ENCODE measurements at places on chromosomes 4 and X. TPM values are rescaled to one million over a fixed set of nuclear protein-coding genes. Genes with fewer than 3 reads are reported as not detected.

- no peak overlapping the region for H3K4me3 ChIP-seq
- H3K27me3 ChIP-seq = no peaks in the 10 kb centered on the region
- peaks cover 9% of the 10 kb centered on the region for H3K4me1 ChIP-seq
Measured at GRCh38 chr4:150570862-150571261, 11.1 kb upstream of the MAB21L2 start.

DNA sequence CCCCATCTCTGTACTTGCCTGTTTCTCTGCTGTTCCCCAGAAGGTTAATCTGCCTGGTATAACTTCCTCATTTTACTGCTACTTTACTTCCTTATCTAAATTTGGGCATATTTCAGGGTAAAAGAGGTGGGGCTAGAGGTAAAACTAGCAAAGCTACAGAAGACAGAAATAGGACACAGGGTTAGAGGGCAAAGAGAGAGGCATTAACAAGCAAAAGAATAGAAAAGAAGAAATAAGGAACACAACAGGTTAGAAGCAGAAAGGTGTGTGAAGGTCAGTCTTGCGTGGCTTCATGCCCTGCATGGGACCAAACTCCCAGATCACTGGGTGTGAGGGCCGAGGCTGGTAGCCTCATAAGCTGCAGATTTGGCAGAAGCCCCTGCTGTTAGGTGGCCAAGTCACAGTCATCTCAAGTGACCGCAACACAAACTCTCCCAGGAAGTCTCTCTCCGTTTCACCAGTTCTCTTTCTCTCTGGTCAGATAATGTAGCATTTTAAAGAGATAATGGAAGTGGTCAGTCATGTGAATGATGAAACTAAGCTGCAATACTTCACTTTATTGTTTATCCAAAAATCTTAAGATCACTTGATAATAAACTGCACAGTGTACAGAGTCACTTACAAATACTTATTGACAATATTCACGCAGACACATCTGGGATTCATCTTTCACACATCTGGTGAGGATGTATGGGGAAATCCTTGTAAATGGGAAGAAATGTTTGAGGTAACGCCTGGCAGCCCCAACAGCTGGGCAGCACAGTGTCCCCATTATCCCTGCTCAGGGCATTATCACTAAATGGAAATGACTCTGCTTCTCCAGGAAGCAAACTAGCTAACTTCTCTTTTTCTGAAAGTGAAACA lies 16.4 kb downstream of the TMEM154 start:
- no peaks in the 10 kb centered on the region for H3K27me3 ChIP-seq
- H3K4me1 ChIP-seq = peaks cover 31% of the 10 kb centered on the region
- DNase-seq = no peak
- H3K27ac ChIP-seq = no peak overlapping the region

- no peak overlapping the region for H3K4me3 ChIP-seq
- peaks cover 2% of the 10 kb centered on the region for H3K27me3 ChIP-seq
- peaks cover 41% of the 10 kb centered on the region for H3K4me1 ChIP-seq
- peaks cover 17% of the 10 kb centered on the region for H3K36me3 ChIP-seq
Measured at GRCh38 chr4:185215261-185215660, 5.9 kb downstream of the SNX25 start.

GRCh38 chr4:44736900-44737299 lies 10.5 kb upstream of the GNPDA2 start:
- no peak overlapping the region for H3K4me3 ChIP-seq
- no peak overlapping the region for H3K27ac ChIP-seq
- H3K27me3 ChIP-seq = peaks cover 32% of the 10 kb centered on the region
- no peak for DNase-seq
- no peaks in the 10 kb centered on the region for H3K4me1 ChIP-seq

GRCh38 chr4:183721207-183722081 lies 62.4 kb downstream of the TRAPPC11 start:
- H3K4me1 ChIP-seq = peaks cover 12% of the 10 kb centered on the region
- no peak overlapping the region for H3K27ac ChIP-seq
- peaks cover 40% of the 10 kb centered on the region for H3K27me3 ChIP-seq
- DNase-seq = peak; percentile 81
- H3K36me3 ChIP-seq = no peaks in the 10 kb centered on the region

GRCh38 chrX:35289952-35290351 lies 347.4 kb downstream of the FAM47B start:
- no peak overlapping the region for H3K27ac ChIP-seq
- no peak overlapping the region for H3K4me3 ChIP-seq
- no peaks in the 10 kb centered on the region for H3K4me1 ChIP-seq
- no peak for DNase-seq
- no peaks in the 10 kb centered on the region for H3K36me3 ChIP-seq
- no peaks in the 10 kb centered on the region for H3K27me3 ChIP-seq

DNA sequence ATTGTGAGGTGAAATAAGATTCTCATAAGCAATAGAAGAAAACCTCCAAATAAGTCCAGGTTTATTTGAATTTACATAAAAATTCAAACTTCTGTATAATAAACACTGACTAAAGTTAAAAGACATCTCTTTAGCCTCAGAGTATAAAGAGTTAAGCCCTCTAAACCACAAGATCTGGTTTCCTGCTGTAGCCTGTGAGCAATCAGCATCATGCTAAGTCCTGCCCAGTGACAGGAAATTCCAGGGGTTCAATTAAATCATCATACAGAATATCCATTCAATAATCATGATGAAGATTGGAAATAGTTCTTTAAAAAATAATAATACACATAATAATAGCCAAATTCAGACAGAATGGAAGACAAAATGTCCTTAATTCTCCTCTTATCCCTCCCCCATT lies 139.2 kb upstream of the DGKK start:
- peaks cover 2% of the 10 kb centered on the region for H3K27me3 ChIP-seq
- H3K4me3 ChIP-seq = no peak overlapping the region
- DNase-seq = no peak
- no peaks in the 10 kb centered on the region for H3K36me3 ChIP-seq
- no peak overlapping the region for H3K27ac ChIP-seq

DNA sequence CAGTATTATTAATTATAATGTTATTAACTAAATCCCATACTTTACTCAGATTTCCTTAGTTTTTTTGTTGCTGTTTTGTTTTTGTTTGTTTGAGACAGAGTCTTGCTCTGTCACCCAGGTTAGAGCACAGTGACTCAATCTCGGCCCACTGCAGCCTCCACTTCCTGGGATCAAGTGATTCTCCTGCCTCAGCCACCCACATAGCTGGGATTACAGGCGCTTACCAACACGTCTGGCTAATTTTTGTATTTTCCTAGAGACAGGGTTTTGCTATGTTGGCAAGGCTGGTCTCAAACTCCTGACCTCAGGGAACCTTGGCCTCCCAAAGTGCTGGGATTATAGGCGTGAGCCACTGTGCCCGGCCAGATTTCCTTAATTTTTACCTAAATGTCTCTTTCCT lies 72.2 kb downstream of the ANAPC4 start:
- H3K4me1 ChIP-seq = peaks cover 2% of the 10 kb centered on the region
- H3K27ac ChIP-seq = no peak overlapping the region
- DNase-seq = no peak
- no peaks in the 10 kb centered on the region for H3K36me3 ChIP-seq

DNA sequence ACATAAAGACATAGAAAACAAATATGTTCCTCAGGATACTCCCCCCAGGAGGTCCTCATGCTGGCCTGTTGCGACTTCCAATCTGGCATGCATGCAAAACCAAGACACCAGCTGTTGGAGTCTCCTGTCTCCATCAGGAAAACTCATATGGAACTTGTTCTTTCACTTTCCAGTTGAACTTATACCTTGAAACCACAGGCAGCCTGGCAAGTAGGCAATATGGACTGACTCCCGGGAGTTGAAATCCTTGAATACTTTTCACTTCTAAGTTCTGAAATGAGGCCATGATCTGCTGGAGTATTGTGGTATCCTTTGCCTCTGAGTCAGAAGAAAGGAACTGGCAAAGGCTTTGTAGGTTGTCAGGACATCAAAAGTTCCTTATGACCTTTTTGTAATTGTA lies 444.2 kb downstream of the IDS start:
- H3K36me3 ChIP-seq = no peaks in the 10 kb centered on the region
- no peak overlapping the region for H3K4me3 ChIP-seq
- H3K4me1 ChIP-seq = no peaks in the 10 kb centered on the region
- no peak overlapping the region for H3K27ac ChIP-seq

DNA sequence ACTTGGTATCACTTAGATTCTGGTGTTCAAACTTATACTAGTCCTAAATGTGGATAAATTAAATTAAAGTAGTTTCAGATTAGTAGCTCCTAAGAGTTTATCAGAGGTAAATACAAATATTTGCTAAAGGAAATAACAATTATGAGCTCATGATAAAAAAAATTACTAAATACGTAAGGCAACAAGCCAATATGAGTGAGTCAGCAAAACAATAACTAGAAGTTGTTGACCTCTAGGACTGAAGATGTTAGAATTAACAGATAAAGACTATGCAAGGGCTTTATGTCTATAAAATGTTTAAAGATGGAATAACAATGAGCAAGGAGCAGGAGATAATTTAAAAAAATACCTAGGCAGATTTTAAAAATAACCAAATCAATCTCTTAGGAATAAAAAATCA lies 195.8 kb downstream of the CLCN4 start:
- H3K27ac ChIP-seq = no peak overlapping the region
- no peaks in the 10 kb centered on the region for H3K27me3 ChIP-seq
- H3K4me1 ChIP-seq = no peaks in the 10 kb centered on the region
- no peaks in the 10 kb centered on the region for H3K36me3 ChIP-seq

DNA sequence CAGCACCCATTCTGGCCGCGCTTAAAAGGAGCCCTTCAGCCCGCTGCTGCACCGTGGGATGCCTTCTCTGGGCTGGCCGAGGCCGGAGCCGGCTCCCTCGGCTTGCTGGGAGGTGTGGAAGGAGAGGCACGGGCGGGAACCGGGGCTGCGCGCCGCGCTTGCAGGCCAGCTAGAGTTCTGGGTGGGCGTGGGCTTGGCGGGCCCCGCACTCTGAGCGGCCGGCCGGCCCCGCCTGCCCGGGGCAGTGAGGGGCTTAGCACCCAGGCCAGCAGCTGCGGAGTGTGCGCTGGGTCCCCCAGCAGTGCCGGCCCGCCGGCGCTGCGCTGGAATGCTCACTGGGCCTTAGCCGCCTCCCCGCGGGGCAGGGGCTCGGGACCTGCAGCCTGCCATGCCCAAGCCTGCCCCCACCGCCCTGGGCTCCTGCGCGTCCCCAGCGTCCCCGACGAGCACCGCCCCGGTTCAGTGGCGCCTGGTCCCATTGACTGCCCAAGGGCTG lies 111.3 kb downstream of the PCDH18 start:
- no peaks in the 10 kb centered on the region for H3K27me3 ChIP-seq
- H3K27ac ChIP-seq = no peak overlapping the region
- H3K4me3 ChIP-seq = no peak overlapping the region
- no peaks in the 10 kb centered on the region for H3K36me3 ChIP-seq
- no peak for DNase-seq

GRCh38 chrX:133850399-133850798 lies 135.0 kb downstream of the GPC3 start:
- no peaks in the 10 kb centered on the region for H3K4me1 ChIP-seq
- H3K36me3 ChIP-seq = no peaks in the 10 kb centered on the region

GRCh38 chrX:41137589-41137988 lies 52.3 kb downstream of the USP9X start:
- DNase-seq = no peak
- H3K27ac ChIP-seq = no peak overlapping the region
- no peaks in the 10 kb centered on the region for H3K27me3 ChIP-seq
- no peaks in the 10 kb centered on the region for H3K4me1 ChIP-seq
- peaks cover 30% of the 10 kb centered on the region for H3K36me3 ChIP-seq

- H3K27ac ChIP-seq = no peak overlapping the region
- no peak for DNase-seq
- no peaks in the 10 kb centered on the region for H3K36me3 ChIP-seq
- no peak overlapping the region for H3K4me3 ChIP-seq
- H3K4me1 ChIP-seq = no peaks in the 10 kb centered on the region
- no peaks in the 10 kb centered on the region for H3K27me3 ChIP-seq
Measured at GRCh38 chrX:19332983-19333382, 10.7 kb upstream of the PDHA1 start.

DNA sequence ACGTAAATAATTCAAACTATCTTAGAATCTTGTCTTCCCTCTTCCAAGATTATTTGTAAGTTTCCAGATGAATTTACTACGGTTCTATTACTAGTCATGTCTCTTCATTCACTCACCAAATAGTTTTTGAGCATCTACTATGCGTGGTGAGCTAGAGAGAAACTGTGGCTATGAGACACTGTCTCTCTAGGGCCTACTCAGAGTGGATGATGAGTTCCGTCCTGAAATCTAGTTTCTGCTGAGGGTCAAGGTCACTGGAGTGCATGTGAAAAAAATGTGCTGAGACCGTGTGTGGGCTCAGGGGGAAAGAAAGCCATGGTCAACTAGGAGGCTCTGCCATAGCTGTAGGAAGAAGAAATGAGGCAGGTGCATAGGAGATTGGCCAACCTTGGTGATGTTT lies 320.2 kb upstream of the GATB start:
- peaks cover 35% of the 10 kb centered on the region for H3K4me1 ChIP-seq
- peaks cover 9% of the 10 kb centered on the region for H3K36me3 ChIP-seq
- H3K4me3 ChIP-seq = no peak overlapping the region
- H3K27ac ChIP-seq = no peak overlapping the region

DNA sequence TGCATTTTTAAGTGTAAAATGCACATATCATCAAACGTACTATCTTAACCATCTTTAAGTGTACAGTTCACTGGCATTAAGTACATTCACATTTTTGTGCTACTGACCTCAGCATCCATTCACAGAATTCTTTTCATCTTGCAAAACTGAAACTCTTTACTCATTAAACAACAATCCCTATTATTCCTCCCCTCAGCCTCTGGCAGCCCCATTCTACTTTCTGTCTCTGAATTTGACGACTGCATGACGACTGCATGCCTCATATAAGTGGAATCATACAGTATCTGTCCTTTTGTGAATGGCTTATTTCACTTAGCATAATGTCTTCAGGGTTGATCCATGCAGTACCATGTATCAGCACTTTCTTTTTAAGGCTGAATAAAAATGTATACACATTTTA lies 38.7 kb downstream of the CNKSR2 start:
- no peaks in the 10 kb centered on the region for H3K4me1 ChIP-seq
- H3K27me3 ChIP-seq = no peaks in the 10 kb centered on the region
- no peak overlapping the region for H3K4me3 ChIP-seq

The CHRDL1 gene
- not detected for total RNA-seq

The CT83 gene
- not detected for total RNA-seq

The ZNF280C gene
- 7.5 TPM for total RNA-seq

The SH3D19 gene
- not detected for total RNA-seq

The MAGEA11 gene
- total RNA-seq = not detected

The RAB41 gene
- not detected for total RNA-seq

The CNGA1 gene
- total RNA-seq = not detected

The GPAT3 gene
- 3.6 TPM for total RNA-seq
